ENCODE measurements at places on chromosomes 13 and 19.

- no peak for DNase-seq
Measured at GRCh38 chr13:109228211-109228610, 558.2 kb downstream of the IRS2 start.

- no peak for DNase-seq
Measured at GRCh38 chr13:107553838-107554237, 661.5 kb downstream of the LIG4 start.

DNA sequence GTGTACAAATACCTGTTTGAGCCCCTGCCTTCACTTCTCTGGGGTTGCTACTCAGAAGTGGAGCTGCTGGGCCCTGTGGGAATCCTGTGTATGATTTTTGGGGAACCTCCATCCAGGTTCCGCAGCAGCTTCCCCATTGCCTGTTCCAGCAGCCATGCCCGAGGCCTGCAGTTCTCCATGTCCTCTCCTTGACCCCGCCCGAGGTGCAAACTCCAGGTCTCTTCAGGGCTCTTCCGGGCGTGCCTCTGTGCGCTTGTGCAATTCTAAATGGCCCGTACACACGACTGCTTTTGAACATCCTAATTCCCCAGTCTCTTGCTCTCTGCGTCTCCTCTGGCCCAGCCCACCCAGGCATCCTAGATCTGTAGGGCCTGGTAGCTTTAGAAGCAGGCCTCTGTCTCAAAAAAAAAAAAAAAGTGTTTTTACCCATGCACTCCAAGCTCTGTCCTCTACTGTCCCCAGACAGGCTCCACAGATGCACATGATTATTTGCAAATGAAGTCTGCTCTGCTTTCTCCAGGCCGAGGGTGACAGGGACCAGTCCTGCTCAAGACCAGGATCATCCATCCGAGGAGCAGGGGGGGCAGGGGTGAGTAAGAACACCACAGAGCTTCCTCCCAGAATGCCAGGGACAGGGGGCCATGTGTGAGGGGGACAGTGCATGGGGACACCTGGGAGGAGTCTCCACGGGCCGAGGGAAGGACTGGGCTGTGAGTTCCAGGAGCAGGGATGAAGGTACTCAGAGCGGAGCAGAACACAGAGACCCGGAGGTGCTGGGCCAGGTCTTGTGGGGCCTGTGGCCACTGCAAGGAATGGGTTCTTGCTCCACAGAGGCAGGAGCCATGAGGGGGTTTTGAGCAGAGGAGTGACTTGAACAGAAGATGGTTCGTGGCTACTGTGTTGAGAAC is 51.7 kb downstream of the SLC7A9 start:
- no peak for DNase-seq

DNA sequence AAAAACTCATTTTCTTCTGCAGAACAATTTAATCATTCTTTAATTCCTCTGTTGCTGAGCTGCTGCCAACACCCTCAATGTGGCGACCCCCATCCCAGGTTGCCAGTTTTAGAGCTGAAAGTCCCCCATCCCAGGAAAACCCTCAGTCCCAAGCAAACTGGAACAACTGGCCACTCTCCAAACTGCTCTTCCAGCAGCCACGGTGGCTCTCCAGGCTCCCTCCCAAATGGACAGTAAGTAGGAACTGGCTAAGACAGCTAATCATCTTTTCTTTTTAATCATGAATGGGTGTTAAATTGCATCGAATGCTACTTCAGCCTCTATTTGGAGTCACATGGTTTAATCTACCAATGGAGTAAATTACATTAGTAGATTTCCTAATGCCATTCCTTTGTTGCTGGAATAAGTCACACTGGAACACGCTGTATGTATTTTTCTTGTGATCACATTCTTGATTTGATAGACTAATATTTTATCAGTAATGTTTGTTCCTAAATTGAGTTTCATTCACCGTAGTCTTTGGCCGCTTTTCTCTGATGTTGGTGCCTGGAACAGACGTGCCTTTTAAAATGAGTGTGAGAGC is 33.7 kb upstream of the VSTM2B start:
- DNase-seq, result no peak

- DNase-seq, result no peak
Measured at GRCh38 chr19:4993683-4994082, 24.8 kb downstream of the KDM4B start.
